NCI-H69 (cell line): ENCODE measurements at places on chromosomes 1 and 21.

DNA sequence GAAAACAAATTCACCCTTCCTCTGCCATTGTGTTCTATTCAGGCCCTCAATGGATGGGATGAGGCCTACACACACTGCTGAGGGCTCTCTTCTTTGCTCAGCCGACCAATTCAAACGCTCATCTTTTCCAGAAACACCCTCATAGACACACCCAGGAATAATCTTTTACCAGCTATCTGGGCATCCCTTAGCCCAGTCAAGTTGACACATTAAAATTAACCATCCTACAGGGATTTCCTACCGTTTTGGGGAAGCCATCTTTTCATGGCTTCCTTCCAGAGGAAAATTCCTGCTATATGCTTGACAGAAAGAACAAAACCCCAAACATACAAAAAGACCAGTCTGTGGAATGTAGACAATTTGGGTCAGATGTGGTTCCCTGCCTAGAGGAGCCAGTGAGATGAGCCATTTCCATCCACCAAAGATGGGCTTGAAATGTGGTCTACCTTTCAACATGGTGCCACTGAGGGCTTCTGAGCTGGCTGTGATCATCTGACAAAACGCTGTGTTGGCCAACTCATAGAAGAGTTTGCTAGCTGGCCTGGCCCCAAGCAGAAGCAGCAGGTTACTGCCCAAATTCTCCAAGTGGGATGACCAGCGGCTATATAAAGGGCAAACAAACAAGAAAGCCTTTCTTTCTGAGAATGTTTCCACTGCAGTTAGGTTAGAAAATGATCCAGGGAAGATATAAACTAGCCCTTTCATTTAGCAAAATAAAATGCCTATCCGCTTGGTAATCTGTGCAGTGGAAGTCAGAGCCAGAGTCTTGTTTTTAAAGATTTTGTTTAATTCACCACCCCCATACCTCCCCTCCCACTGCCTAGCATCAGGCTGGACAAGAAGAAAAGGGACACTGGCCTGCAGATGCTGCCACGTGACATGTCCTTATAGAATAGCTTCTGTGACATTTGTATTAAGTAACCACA lies 69.1 kb upstream of the MRPS6 start:
- no peak for DNase-seq

GRCh38 chr21:39637971-39638240 lies 25.2 kb downstream of the B3GALT5 start:
- peak; percentile 83 for DNase-seq

GRCh38 chr1:223474804-223475203 lies 81.6 kb downstream of the CCDC185 start:
- DNase-seq: no peak

- no peak for DNase-seq
Observed at GRCh38 chr1:50913954-50914353, 46.1 kb downstream of the FAF1 start.

DNA sequence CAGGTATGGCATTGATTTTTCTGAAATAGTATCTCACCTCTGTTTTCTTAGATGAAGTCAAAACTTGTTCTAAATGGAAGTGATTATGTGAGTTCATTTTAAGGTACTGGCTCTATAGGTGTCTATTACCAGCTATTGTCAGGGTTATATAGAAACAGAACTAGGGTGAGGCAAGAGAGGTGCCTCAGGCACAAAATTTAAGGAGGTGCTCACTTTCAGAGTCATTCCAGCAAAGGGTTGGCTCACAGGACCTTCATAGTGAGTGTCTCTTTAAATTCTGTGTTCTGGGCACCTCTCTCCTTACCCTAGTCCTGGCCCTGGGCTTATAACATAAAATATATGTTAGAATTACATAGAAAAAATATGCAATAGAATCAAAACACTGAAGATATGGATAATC lies 49.3 kb downstream of the KIAA0319L start:
- DNase-seq: no peak

DNA sequence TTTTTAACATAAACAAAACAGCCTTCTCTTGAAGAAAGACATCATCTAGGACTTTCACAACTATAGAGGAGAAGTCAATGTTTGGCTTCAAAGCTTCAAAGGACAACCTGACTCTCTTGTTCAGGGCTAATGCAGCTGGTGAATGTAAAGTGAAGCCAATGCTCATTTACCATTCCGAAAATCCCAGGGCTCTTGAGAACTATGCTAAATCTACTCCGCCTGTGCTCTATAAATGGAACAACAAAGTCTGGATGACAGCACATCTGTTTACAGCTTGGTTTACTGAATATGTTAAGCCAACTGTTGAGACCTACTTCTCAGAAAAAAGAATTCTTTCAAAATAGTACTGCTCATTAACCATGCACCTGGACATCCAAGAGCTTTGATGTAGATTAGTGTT lies 259.8 kb upstream of the NR5A2 start:
- DNase-seq: no peak

- DNase-seq: no peak
Observed at GRCh38 chr1:154320882-154321608, at the start of gene AQP10. AQP10 (plus strand) TSS chr1:154321093; CDS start chr1:154321156, 63 bp downstream.

DNA sequence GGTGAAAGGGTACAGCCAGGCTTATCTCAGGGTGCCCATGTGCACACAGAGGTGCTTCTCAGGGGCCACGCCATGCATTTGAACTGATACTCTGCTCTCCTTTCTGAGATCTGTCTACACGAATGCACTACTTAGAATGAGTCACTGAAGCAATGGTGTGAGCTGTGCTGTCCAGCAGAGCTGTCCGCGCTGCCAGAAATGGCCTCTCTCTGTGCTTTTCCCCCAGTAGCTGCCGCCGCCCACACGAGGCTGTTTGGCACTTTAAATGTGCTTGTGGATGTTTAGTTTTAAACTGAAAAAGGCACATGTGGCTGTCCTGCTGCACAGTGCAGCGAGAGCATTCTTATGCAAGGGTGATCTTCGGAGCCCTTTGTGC lies 87.1 kb upstream of the COL6A1 start:
- DNase-seq: no peak

DNA sequence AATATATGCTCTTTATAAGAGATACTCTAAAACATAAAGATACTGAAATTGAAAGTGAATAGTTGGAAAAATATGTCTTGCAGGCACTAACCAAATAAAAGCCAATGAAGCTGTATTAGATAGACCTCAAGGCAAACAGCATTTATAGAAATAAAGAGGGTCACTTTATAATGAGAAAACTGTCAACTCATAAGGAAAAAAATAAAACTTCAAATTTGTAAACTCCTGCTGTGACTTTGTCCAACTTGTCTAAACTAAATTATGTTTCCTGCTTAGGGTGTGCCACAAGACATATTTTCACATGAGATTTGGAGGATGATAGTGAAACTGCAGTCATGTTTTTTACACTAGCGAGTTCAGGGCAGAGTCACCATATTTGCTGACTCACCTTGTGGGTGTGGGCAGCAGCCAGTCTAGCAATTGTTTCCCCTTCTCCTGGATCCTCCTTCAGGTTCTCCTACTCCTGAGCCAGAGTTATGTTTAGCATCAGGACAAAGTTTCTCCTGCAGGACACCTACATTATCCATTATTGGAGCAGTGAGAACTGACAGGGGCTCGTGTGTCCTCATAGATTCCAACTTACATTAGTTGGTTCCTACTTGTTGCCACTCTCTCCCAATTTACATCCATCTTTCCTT lies 43.8 kb downstream of the CD53 start:
- DNase-seq: peak; percentile 1

DNA sequence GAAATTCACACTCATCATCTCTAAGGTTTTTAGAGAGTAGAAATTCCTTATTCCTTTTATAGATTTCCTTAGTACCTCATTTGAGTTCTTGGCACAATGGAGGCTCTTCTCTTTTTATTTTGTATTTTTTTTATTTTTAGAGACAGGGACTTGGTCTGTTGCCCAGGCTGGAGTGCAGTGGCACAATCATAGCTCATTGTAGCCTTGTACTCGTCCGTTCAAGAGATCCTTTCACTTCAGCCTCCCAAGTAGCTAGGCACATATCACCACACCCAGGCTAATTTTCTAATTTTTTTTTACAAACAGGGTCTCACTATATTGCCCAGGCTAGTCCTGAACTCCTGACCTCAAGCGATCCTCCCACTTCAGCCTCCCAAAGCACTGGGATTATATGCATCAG lies 29.6 kb downstream of the RGL1 start:
- no peak for DNase-seq
